NCI-H1048 (cell line): ENCODE measurements at places on chromosomes 12 and 14.

DNA sequence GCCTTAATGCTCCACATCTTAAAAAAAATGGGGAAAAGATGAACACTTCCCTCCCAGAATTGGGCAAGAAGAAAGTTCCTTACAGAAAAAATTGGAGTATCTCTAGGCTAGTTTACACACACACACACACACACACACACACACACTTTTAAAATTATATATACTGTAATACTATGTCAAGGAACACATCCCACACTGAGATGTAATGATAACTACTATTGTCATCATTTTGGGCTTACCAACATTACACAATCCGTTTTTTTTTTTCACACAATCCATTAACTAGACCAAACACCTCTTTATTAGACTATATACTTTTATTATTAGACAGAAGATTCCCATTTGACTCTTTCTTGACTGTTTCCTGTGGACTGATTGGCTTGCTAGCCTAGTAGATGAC lies 2.5 kb downstream of the LTBR start:
- no peak for DNase-seq

GRCh38 chr12:22631863-22632463 lies 7.0 kb downstream of the ETNK1 start:
- no peak for DNase-seq

GRCh38 chr12:119780786-119781434 lies 96.2 kb downstream of the CIT start:
- DNase-seq = no peak

GRCh38 chr12:128796439-128797118 lies 27.2 kb downstream of the SLC15A4 start:
- no peak for DNase-seq

DNA sequence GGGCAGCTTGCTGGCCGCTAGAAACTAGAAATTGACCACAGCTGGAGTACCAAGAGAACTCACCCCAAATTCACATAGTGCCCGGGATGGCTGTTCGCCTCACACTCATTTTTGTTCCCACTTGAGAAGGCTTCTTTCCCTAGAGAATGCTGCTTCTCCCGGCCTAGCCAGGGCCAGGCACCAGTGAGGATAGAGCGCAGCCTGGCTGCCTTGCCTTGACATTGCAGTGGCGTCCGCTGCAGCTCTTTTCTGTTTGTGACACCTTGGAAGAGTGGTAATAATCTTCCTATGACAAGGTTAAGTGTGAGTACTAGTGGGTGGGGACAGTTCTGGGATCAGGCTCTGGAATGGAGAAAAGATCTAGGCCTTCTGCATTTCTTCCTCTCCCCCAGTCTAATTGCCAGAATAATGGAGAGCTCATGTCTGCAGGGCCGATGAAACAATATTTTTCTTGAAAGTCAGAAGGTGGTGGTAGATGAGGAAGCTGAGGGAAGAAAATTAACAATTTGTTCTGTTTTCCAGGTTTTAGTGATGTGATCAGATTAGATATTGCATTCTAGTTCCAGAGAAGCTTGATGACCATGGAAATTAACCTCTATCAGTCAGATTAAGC lies 3.7 kb downstream of the TMEM253 start:
- peak; percentile 72 for DNase-seq

DNA sequence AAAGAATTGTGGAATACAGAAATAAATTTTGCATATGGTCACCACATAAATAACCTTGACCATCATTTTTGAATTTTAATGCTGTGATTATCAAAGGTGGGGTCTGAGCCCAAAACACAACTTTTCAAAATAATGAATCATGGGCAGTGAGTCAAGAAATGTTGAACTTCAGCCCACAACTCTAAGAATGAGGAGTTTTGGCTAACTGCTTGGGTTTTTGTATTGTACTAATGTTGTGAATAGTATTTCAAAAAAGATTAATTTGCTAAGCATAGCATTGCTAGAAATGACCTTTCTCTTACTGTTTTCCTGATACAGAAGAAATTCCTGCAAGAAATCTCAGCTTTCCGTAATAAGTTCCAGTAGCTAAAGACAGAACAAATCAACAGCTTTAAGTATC lies 24.4 kb upstream of the YARS2 start:
- DNase-seq = no peak

DNA sequence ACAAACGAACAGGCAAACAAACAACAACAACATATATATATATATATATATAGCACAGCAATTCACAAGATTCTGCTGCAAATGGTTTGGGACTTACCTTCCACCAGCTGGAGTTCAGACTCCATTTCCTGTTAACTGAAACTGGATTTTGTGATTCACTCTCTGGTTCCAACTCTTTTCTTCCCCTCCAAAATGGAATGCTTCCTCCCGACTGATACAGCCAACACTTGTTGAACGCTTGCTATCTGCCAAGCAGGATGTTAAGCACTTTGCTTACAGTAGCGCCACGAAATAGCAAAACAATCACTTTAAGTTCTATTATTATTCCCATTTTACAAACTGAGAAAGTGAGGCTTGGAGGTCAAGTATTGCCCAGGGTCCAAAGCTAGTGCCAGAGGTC lies 116.0 kb upstream of the TMEM132C start:
- no peak for DNase-seq

DNA sequence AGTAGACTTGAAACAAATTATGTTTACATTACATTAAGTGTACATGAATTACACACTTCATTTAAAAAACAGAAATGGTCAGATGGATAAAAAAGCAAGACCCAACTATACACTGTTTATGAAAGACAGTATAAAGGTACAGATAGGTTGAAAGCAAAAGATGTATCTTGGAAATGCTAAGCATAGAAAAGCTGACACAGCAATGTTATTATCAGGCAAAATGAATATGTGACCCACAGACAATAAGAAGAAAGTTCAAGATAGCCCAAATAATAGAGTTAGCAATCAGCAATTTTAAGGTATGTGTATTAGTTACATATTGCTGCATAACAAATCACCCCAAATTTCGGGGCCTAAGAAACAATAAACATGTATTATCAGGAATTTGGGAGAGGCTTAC lies 153.5 kb downstream of the DHRS2 start:
- DNase-seq = no peak

- DNase-seq = no peak
Observed at GRCh38 chr14:30888480-30889243, 14.3 kb downstream of the COCH start.

DNA sequence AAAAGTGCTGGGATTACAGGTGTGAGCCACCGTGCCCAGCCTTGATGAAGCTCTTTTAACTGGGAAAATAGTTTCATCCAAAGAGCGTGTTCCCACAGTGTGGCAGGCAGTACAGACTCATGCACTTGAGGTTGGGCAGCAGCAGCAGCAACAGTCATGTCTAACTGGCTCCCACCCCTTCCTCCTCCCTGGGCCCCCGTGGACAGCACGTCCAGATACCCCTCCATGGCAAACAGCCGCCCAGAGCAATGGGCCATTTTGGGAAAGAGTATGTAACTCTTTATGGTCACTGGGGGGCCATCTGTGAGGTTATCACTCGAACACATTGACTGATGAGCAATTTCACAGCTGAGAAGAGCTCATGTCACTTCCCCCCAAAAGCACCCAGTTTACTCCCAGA lies 279.1 kb upstream of the NOS1 start:
- no peak for DNase-seq

DNA sequence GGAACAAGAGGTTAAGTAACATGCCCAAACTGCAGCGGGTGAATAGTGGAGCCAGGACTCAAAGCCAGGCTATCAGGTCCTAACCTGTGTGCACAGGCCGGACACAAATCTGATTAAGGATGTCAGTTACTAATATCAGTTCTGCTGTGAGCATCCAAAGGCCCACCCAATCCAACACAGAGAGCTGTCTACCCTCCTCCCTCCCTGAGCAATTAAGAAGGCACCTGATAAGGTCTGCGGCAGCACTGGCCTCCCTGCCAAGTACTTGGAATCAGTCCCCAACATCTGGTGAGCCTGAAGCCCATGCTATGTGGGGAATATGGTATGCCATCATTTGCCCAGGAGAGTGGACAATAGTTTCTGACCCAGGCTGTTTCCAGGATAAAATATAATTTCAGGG lies 3.9 kb downstream of the HEBP1 start:
- DNase-seq = no peak

DNA sequence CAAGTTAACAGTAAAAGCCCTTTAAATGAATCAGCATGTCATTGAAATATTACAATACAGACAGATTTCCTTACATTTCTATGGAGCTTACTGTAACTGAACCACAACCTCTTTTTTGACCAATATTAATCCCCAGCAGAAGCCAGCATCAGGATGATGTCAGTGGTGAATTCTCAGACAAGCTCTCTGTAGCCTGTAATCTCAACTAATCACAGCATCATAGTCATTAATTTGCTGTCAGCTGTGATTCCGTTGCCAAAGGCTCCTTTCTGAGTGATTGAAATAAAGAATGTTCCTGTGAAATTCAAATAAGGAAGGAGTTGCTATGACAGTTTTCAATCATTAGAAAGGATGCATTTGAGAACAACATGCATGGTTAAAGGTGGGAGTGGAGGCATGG lies 323.1 kb downstream of the PDZRN4 start:
- no peak for DNase-seq

- DNase-seq = no peak
Observed at GRCh38 chr12:131919366-131920156, 9.5 kb upstream of the PUS1 start.

DNA sequence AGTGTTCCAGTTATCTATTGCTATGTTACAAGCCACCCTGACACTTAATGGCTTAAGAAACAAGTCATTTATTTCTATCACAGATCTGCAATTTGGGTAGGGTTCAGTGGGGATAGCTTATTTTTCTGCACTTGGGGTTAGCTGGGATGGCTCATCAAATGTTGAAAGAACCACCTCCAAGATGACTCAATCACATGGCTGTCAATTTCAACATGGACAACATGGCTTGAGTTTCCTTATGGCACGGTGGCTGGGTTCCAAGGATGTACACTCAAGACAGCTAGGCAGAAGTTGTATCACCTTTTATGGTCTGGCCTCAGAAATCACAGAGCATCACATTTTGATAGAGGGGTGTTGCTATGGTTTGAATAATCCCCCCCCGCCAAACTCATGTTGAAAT lies 24.5 kb upstream of the IGF1 start:
- DNase-seq = no peak

- no peak for DNase-seq
Observed at GRCh38 chr12:122402264-122402663, 20.2 kb downstream of the CLIP1 start.

- DNase-seq = no peak
Observed at GRCh38 chr14:55088356-55088755, 36.9 kb downstream of the MAPK1IP1L start.

GRCh38 chr14:69354383-69355153 lies 43.5 kb downstream of the ERH start:
- DNase-seq = no peak

GRCh38 chr14:25080682-25081081 lies 30.7 kb upstream of the STXBP6 start:
- no peak for DNase-seq

DNA sequence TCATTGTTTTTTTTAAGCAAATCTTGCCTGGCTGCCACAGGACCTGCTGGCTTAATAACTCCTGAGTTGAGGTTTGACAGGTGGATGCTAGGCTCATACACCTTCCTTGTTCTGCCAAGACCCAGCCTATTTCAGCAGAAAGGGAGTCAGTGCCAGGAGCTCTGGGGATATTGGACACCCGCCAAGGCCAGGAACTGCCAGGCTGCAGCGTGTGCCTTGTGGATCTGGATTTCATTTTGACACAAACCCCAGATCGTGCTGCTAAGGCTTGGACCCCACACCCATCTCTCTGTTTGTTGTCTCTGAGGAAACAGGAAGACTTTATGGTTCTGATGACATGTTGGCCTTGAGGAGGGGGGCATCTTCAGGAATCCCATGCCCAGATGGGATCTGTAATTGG lies 44.4 kb upstream of the PRIMA1 start:
- no peak for DNase-seq

DNA sequence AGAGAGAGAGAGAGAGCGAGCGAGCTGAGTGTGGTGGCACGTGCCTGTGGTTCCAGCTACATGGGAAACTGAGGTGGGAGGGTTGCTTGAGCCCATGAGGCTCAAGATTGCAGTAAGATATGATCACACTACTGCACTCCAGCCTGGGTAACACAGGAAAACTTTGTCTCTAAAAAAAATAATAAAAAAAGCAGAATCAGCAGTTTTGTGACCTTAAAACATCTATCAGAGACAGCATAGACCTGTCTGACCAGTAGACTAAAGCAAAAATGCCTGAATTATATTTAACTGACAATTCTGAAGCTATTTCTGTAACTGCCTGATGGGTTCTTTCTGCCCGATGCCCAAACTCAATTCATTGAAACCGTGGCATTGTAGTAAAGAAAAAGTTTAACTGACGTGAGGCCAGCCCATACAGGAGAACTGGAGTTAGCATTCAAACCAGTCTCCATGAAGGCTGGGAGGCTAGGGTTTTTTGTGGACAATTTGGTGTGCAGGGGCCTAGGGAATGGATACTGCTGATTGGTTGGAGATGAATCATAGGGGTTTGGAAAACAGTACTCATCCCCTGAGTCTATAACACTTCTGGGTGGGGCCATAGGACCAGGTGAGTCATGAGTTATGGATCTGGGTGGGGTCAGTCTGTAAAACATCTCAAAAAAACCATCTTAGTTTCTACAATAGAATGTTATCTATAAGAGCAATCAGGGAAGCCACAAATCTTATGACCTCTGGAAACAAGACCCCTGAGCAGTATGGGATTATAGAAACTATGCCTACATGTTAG lies 8.0 kb upstream of the RASSF8 start:
- DNase-seq = no peak

- DNase-seq = peak; percentile 40
Observed at GRCh38 chr14:78022059-78022458, 148.1 kb upstream of the NRXN3 start.

DNA sequence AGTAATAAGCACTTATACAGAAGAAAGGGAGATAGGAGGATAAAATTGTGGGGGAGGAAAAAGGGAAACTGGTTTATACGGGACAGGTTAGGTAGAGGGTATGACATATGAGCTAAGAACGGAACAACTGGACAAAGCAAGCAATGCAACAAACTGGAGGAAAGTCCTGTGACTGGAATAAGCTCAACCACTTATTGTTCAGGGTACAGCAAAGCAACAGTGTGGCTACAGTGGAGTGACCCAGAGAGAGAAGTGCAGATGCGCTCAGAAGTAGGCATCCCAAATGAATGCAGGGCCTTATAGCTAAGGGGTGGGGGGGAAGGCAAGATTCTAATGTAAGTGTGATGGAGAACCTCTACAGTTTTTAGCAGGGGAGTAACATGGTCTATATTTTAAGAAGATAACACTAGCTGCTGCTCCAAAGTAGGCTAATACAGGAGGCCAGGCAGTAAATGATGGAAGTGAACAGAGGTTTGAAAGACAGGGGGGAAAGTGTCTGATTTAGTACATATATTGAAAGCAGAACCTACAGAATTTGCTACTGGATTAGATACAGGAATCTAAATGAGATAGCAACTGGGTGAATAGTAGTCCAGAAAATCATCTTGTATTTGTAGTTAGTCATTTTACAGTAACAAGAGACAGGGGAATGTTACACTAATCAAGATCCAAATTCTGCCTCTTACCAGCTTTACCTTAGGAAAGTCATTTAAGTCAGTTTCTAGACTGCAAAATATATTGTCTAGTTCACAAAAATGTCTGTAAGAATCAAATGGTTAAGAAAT lies 3.3 kb downstream of the UBE2N start:
- DNase-seq = no peak

- DNase-seq = peak; percentile 27
Observed at GRCh38 chr14:28773861-28774691, 7.5 kb downstream of the FOXG1 start.
